ENCODE measurements at places on chromosomes 2 and 18. TPM values are rescaled to one million over a fixed set of nuclear protein-coding genes. Genes with fewer than 3 reads are reported as not detected.

HOXD10 gene
- not detected for total RNA-seq

C2orf15 gene
- 0.59 TPM for total RNA-seq

DBI gene
- 101 TPM for total RNA-seq

CROCC2 gene
- total RNA-seq, result not detected

EPAS1 gene
- 42.8 TPM for total RNA-seq

SERPINB12 gene
- total RNA-seq, result not detected

NGEF gene
- 0.16 TPM for total RNA-seq

DSC2 gene
- 39.4 TPM for total RNA-seq
